ENCODE measurements at places on chromosomes 2 and 18. TPM values are rescaled to one million over a fixed set of nuclear protein-coding genes. Genes with fewer than 3 reads are reported as not detected.

Gene UGT1A5
- not detected for total RNA-seq

Gene MEP1B
- total RNA-seq, result not detected

Gene RNU2-63P
- not detected for total RNA-seq

Gene RAB6C
- 1.6 TPM for total RNA-seq

- no peak for DNase-seq
These were observed 39.9 kb downstream of the BUB1 start for GRCh38 chr2:110638004-110638403.

- DNase-seq, result no peak
These were observed 690.2 kb upstream of the POU3F3 start for GRCh38 chr2:104163611-104164130.

DNA sequence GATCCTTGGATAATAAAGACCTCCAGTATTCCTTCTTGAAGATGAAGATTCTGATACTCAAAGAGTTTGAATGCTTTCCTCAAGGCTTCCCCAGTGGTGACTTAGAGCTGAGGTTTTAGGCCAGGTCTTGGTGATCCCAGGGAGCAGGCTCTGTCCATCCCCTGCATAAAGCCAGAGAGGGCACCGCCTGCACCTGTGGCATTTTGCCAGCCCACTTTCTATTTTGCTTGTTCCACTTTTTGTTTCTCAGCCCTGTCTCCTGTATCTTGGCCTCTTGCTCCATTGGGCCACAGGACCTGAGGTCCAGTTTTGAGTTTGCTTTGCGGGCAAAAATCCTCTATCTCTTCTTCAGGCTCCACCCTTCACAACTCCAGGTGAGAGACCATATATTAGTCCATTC, 6.7 kb upstream of the SCYGR1 start:
- DNase-seq, result no peak

GRCh38 chr2:175188761-175189160, 7.3 kb upstream of the ATP5MC3 start:
- no peak for DNase-seq

DNA sequence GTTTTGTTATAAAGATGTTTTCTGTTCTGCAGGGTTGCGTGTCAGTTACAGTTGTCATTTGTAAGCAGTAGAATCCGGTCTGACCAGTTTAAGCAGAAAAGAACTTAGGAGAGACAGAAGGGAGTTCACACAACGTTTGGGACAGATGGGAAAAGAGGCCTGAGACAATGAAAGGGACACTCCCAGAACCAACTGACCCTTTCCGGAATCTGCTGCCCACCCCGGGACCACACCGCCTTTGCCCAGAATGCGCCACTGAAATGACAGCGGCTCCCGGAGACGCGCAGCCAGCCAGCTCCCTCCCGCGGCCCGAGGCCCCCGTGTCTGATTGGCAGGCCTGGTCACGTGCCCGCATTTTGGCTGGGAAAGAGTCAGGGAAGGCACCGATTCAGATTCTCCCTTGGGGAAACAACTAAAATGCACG, 244.6 kb downstream of the BCL2 start:
- DNase-seq, result peak; percentile 65

- DNase-seq, result no peak
These were observed 69.0 kb downstream of the CELF4 start for GRCh38 chr18:37496568-37496967.

All from breast epithelium (tissue), 4 donors.